ENCODE measurements at places on chromosomes 6 and 20.

- DNase-seq, result peak; percentile 51
Measured at GRCh38 chr6:153312634-153313033, 181.6 kb upstream of the RGS17 start.

DNA sequence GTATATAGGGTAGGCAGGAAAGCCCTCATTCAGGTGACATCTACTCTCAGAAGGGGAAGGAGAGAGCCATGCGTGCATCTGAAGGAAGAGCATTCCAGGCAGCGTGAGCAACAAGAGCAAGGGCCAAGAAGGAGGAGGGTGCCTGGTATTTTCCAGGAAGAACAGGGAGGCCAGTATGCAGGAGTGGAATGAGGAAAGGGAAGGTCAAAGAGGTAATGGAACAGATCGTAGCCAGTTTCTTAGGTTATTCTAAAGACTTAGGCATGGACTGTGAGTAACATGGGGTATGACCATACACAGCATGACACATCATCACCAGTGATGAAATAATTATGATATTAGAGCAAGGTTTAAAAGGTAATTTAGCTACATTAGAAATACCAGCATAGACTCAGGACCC is 24.1 kb downstream of the ALDH8A1 start:
- DNase-seq, result no peak

- peak; percentile 85 for DNase-seq
Measured at GRCh38 chr6:79949233-79949632, 1.9 kb upstream of the ELOVL4 start.

DNA sequence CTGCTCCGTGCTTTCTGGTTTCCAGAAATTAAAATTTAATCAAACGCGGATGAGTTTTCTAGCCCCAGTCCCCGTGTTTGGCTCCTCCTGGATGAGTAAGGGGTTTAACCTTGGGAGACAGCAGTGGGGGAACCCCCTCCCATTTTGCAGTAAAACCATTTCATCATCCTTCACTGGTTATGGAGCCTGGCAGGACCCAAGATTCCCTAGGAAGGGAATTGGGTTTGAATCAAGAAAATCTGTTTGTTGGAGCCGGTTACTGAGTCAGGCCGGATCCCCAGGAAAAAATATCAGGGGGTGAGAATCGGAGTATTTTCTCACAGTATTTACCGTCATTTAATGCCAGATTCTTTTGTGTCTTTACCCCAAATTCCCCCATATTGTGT is 754 bp downstream of the YWHAB start:
- DNase-seq, result no peak

- no peak for DNase-seq
Measured at GRCh38 chr20:24965065-24965919, 16.2 kb downstream of the CST7 start.

DNA sequence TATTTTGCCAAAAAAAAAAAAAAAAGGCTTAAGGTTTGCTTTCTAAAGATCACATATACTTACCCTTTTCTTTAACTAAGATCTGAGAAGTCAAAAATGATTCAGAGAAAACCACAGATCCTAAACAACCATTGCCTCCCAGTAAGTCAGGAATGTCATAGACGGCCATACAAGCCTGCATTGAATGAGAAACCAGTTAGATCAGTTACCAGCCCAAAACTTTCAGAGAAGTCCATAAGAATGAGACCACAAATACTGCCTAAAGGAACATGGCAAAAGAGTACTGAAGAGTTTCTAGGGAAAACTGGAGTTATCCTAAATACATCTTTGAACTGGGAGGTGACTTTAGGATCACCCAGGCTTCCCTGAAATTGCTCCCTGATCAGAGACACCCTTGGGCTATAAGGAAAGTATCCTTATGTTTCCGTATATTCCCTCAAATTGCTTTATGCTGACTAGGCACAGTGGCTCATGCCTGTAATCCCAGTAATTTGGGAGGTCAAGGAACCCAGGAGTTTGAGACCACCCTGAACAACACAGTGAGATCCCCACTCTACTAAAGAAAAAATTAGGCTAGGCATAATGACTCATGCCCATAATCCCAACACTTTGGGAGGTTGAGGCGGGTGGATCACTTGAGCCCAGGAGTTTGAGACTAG is 79.4 kb upstream of the SLC4A11 start:
- no peak for DNase-seq

DNA sequence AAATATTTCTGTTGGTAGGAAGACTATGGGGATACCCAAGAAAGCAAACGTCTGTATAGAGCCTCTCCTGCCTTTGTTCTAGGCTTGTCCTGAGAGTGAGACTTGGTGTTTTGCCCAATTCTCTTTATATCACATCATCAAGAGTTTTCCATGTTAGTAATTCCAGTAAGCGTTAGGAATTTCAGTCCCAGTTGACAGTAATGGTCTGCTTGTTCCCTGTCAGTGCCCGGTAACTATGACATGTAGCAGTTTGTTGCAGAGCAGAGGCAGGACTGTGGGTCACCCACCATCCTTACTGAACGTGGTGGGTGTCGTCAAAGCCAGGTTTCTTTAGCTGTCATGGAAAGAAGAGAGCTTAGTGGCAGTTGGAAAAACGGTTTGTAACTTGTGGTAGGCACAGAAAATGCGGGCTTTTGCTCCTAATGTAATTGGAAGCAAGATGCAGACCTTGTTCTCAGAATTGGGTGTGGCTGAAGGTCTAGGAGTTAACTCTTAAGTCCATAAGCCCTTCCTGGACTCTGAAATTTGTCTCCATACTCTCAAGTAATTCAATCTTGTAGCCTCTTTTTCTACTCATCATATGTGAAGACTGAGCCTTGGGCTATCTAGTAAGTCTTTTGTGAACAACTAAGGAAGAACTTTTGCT is 188.8 kb downstream of the TMEM242 start:
- DNase-seq, result no peak

DNA sequence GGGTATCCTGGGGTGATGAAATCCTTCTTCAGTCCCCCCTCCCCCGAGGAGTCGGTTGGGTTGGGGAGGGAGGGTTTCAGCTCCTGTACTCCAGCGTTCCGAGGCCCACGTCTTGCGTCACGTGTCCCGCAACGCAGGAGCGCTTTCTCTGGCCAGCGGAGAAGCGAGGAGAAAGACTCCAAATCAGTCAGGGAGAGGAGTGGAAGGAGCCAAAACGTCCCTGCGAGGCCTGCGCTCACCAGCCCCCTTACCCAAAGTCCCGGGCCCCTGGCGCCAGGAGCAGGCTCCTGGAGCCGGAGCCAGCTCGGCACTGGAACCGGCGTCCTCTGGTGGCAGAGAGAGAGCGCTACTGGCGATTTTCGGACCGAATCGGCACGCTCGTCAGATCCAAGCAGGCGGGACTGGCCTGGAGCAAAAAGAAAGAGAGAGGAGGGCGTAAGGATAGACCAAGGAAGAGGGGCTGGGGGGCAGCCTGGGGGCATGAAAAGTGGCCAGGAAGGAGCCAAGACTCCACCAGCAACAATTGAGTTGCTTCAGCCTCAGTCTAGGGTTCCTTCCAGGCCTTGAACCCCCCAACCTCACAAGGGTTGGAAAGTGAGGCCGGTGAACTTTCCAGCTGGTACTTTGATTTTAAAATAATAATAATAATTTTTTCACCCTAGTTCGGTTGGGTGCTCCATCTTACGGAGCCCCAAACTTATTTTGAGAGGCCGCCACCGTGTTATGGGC is at the start of gene GNAS:
GNAS (plus strand) TSS at position 174 of the 729 bp plus-strand sequence.
- peak; percentile 39 for DNase-seq

- DNase-seq, result no peak
Measured at GRCh38 chr6:142185641-142186040, 38.6 kb downstream of the VTA1 start.

DNA sequence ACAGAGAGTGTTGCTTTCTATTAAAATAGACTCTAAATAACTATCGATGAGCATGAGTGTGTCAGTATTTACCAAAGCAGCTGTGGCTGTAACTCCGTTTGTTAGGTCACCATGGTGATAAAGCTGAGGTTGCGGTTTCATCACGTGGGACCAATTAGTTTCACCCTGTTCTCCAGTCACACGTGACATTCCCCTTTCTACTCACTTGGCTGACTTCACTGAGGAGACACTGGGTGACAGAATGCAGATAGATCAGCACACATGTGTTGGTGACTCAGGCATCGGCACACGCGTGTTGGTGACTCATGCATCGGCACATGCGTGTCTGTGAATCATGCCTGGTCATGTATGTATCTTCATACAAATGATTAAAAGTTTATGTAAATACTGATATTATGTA is 285.4 kb downstream of the THBS2 start:
- DNase-seq, result peak; percentile 36

GRCh38 chr6:140070846-140071473 is 696.5 kb upstream of the CITED2 start:
- DNase-seq, result no peak

DNA sequence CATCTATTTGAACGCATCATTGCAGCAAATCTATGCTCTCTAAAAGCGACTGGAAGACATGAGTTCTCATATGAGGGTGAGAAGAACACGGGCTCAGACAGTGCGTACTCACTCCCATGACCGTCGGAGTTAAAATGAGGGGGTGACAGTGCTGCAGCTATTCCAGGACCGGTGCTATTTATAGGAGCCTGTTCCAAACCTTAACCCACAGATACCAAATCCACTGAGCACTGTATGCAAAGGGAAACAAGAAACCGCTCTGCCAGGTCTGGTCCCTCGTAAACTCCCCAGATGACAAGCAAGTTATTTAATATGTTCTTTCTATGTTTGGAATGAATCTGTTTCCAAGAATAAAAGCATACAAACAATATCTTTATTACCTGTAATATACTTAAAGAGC is 22.9 kb downstream of the PPP1R3G start:
- DNase-seq, result no peak

DNA sequence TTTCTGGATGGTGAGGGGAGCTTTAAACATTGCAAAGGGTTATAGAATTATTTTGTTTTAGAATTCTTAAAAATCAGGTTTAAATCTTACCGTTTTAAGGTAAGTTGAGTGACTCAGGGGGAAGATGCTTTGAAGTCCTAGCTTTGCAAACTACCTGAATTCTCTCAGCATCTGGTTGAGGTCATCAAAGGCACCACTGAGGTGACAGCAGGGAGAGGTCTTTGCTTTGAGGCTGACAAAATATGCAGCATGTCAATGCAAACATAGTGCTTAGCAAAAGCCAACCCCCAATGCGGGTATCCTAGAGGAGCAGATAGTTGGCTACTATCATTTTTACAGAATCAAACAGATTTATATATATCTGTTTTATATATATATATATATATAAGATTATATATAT is 219.5 kb downstream of the SLC24A3 start:
- DNase-seq, result no peak

GRCh38 chr6:164243949-164244348 is 829.4 kb downstream of the QKI start:
- no peak for DNase-seq

DNA sequence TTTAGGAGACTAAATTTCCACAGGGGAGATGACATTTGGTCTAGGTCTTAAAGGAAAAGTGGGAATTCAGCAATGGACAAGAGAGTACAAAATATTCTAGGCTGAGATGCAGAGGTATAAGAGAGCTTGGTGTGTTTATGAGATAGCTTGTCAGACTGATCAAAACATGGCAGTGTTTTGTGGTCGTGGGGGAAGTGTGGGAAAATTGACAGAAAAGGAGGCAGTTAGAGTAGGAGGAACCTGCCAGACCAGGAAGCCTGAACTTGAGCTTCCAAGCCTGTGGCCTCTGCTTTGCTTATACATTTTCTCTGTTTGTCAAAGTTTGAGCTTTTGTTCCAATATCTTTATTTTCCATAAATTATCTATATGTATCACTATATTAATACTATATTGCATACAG is 69.5 kb upstream of the MAP3K7 start:
- DNase-seq, result no peak

GRCh38 chr6:154360476-154360875 is 3.9 kb upstream of the IPCEF1 start:
- no peak for DNase-seq

- peak; percentile 72 for DNase-seq
Measured at GRCh38 chr6:25717866-25718740, 36.4 kb upstream of the SLC17A4 start.

GRCh38 chr6:138857775-138858174 is 61.9 kb downstream of the ECT2L start:
- no peak for DNase-seq

DNA sequence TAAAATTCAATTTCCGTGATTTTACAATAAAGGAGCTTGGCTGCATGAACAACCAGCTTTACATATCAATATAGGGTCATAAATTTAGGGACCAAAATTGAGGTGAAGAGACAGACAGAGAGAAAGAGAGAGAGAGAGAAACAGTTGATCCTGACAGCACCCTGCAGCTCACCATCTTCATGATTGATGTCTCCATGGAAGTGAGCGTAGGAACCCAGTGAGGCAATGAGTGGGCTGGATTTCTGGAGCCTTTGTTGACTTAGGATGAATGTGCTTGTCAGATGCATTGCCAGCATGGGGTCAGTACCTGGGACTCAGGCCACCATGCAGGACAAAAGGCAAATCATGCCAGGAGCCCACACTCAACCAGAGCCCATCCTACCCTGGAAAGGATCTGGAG is 165.1 kb upstream of the SYNDIG1 start:
- DNase-seq, result no peak

DNA sequence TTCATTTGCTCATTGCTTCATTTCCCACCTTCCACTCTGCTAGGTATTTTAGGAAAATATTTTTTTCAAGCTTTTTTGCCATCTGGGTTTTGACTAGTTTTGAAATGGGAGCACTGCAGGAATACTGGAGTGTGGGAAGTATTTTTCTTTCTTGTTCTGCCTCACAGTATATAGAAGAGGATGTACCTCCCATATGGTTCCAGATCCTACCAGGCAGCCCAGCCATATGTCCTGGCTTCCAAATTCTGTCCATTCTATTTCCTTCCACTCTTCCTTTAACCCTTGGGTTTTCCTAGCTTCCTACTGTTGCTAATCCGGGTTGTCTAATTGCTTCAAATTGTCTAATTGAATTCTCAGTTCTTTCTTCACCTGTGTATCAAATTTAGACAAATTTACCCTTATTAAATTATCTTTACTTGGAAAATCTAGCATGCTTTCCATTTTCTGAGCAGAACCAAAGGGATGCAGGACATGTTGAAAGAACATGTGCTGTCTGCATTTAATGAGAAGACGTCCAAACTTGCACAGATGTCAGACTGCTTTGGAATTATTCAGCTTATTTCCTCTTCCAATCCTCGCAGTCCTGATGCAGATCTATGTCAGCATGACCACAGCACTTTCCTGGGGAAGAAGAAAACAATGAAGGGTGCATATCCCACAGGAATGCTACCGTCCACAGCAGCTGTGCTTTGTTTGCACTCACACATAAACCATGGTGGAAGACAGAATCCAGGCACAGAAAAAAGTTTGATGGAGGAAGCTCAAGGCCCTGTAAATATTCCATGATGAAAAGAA is 1273.9 kb upstream of the MAP3K7 start:
- no peak for DNase-seq

GRCh38 chr6:124795643-124796463 is 166.4 kb upstream of the RNF217 start:
- peak; percentile 26 for DNase-seq
